Mesothelial cell of epicardium (in vitro differentiated cells): ENCODE measurements at places on chromosomes 11 and 22. TPM values are rescaled to one million over a fixed set of nuclear protein-coding genes. Genes with fewer than 3 reads are reported as not detected.

GRCh38 chr22:49152127-49152938 is 675.3 kb downstream of the BRD1 start:
- no peak for DNase-seq

DNA sequence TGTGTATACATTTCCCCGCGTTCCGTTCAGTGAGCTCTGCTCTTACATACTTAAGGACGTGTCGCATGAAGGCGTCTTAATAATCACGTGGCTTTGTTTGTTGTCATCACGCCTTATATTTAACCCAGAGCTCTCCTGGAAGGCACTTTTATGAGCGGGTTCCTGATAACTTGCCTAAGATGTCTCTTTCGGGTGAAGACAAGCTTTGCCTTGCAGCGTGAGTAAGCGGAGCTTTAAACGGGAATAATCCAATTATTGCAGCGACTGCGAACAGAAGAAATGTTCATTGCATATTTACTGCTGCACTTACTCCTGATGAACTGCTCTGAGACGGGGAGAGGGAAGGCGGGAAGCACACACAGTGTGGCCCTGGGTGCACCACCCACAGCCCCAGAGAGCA is 1128.2 kb downstream of the BRD1 start:
- no peak for DNase-seq

- no peak for DNase-seq
Observed at GRCh38 chr11:111733016-111733415, 33.2 kb downstream of the PPP2R1B start.

- DNase-seq = no peak
Observed at GRCh38 chr22:46518542-46519325, 18.7 kb downstream of the CELSR1 start.

DNA sequence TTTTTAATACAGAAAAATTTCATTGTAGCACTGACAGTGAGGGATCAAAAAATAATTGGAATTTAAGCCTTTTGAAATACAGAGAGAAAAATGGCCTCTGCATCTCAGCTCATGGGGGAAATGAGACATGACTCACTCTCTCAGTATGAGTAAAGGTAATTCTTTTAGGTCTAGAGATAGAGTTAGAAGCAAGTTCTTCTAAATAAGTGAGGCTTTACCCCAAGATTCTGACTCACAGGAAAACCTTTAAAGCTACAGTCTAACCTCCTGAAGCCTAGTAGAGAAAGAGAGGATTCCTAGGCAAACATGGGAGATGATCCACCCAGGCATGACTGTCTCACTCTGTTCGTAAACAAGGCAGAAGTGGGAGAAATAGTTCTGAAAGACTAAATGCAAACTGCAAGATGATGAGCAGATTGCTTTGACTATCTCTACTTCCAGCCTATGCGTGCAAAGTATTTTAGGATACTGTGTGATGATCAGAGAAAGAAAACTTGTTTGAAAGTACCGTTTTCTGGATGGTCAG is 1003.3 kb upstream of the CCDC90B start:
- DNase-seq = no peak

DNA sequence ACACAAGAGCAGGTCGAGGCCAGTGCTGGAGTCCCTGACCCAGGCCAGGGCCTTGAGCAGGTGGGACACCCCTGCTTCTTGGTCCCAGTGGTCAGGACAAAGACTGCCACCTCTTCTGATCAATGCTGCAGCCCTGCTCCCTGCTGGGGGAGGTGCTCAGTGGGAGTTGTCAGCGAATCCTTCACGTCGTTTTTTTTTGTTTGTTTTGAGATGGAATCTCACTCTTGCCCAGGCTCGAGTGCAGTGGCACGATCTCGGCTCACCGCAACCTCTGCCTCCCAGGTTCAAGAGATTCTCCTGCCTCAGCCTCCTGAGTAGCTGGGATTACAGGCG is 34.7 kb downstream of the NUP50 start:
- DNase-seq = no peak

GRCh38 chr11:110728476-110728875 is 16.2 kb upstream of the ARHGAP20 start:
- DNase-seq = no peak

DNA sequence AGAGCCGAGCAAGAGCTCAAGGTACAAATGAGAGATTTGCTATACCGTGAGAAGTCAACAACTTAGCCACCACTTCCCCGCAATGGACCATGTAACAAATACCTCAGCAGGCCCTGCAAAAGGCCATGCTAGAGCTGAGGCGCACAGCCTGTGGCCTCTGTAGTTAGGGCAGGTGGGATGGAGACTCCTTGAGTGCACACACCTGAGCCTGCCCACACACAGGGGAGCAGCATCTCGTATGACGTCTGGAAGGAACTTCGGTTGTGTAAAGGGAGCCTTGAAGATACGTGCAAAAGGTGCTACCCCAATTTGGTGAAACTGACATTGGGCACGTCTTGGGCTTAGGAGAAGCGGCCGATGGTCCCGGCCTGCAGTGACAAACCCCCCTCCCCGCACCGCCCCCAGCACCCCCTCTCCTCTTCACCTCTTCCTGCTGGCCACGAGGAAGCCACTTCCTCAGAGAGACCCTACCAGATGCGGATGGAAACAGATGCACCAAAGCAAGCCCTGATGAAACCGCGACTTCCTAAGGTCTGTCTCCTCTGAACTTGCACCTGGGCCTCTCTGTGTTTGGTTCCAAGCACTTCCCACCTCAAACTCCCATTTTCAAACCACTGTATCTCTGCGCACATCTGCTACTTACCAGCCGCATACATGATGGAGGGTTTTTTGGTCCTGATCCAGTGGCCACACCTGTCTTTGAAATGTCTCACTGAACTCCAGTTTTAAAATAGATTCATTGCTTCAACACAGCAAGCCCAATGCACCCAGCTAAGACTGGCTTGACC is 10.6 kb downstream of the CDPF1 start:
- DNase-seq = no peak

GRCh38 chr11:114447892-114448291 is 8.6 kb downstream of the REXO2 start:
- DNase-seq = no peak

DNA sequence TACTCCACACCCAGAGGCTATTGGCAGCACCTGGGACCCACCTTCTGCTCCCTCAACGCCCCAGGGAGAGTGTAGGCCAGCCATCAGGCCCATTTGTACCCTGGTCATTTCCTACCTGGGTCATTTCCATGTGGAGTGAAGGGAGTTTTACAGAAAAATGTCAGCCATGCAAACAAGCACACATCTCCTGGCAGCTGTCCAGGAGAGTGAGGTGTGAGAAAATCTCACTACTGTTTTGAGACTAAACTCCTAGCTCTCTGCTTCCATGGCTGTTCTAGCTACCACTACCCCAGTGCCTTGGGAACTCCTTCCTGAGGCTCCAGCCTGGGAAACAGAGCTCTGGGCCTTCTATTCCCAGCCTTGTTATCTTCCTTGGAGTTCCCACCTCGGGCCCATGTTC is 2.8 kb upstream of the TMPRSS13 start:
- DNase-seq = no peak

GRCh38 chr11:66550887-66551286 is 4.2 kb downstream of the ACTN3 start:
- DNase-seq = no peak

DNA sequence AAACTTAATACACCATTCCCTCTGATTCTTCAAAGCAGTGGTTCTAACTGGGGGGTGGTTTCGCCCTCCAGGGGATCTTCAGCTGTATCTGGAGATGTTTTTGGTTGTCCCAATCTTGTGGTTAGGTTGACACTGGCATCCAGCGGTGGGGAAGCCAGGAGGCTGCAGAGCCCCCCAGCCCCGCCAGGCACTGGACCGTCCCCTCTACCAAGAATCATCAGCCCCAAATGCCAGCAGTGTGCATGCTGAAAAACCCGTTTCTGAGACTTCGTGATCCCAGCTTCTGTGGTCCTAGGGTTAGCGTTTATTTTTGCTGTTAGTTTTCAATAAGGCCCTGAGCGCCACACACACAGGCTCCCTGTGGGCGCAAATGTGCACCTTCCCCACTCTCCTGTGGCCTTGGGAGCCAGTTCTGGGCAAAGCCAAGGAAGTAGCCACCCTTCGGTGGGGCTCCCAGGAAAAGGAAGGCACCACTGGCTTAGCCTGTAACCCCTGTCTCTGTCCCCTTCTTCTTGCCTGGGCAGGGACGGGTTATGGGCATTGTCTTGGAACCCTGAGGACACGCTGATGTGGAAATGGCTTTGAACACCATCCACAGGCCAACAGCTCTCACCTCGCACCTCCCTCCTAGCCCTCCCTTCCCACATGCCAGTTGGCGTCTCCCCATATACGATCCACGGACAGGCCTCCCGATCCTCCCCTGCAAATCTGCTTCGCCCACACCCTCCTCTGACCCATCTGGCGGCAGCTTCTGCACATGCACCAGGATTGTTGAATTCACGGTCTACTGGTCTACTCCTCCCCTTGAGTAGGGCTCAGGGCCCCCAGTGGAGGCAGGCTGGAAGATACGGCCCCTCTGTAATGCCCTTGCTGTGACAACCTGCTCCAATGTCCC is 71.4 kb upstream of the CCND1 start:
- no peak for DNase-seq

GRCh38 chr11:71504531-71504930 is 22.5 kb upstream of the KRTAP5-7 start:
- DNase-seq = peak; percentile 37

- DNase-seq = no peak
Observed at GRCh38 chr11:29309992-29310391, 706.8 kb downstream of the KCNA4 start.

GRCh38 chr11:128670631-128671030 is 23.2 kb upstream of the FLI1 start:
- DNase-seq = no peak

DNA sequence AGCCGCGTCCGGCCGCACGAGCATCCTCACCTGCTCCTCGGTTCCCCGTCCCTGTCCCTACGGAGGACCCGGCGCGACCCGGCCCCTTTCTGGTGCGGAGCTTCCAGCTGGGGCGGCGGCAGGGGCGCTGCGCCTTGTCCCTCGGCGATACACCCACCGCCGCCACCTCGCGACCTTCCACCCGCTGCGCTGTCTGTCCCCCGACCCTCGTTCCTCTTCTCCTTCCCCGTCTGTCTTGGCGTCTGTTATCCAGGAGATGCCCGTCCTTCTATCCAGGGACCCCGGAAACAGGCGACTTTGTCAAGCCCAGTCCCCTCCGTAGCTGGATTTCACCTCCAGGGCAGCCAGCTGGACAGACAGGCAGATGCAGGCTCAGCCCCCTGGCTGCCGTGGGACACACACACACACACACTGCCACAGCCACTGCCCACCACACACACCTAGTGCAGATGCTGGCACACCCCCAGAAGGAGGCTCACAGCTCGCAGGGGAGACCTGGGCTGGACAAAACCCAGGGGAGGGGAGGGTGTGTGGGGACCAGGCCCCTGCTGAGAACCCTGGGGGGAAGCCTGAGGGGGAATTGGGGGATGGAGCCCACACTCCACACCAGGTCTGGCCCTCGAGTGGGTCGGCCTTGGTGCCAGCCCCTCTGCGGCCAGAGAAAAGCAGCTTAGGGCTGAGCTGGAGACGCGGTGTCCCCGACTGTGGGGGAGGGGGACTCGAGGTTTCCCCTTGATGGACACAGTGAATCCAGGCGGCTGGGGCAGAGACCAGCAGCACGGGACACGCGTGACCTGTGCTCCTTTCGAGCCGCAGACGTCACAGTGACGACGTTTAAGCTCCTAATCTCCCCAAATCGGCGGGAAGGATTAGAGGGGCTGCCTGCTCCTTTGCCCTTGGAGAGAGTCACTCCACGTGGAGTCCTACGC is 788 bp downstream of the DRD4 start:
- DNase-seq = no peak

GRCh38 chr11:115170133-115170815 is 333.9 kb downstream of the CADM1 start:
- no peak for DNase-seq

Gene TRMU
- 65.5 to 70.6 TPM (median 67.1 TPM) in 3 replicates for total RNA-seq

Gene GRM5
- 0.35 to 0.42 TPM (median 0.41 TPM) in 3 replicates for total RNA-seq

Gene USP28
- 42.3 to 47.6 TPM (median 44.1 TPM) in 3 replicates for total RNA-seq

Gene CRYAB
- total RNA-seq = 0.49 to 0.74 TPM (median 0.63 TPM) in 3 replicates

Gene TP53I11
- 71.0 to 81.0 TPM (median 73.1 TPM) in 3 replicates for total RNA-seq

Gene ART5
- total RNA-seq = 4.5 to 6.1 TPM (median 4.9 TPM) in 3 replicates
